Tibial artery (tissue), 4 donors: ENCODE measurements at places on chromosomes 5 and 9.

DNA sequence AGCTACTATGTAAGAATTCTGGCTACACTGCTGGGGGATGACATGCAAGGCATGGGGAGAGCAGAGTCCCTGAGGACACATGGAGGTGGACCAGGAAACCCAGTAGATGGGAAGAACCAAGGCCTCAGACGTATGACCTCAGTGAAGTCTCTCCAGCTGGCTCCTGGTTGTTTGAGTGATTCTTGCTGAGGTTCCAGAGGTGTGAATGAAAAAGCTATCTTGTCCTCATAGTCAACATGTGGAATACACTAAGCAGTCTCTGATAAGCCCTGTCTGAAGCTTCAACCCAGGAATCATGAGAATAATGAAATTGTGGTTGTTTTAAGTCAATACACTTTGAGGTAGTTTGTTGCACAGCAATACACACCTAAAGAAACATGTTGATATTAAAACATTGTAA is 78.0 kb downstream of the GABRA6 start:
- DNase-seq = no peak

GRCh38 chr5:137689306-137689705 is 46.6 kb downstream of the KLHL3 start:
- no peak for DNase-seq

- DNase-seq = no peak
Observed at GRCh38 chr5:132883261-132883834, 9.9 kb downstream of the LEAP2 start.

- DNase-seq = no peak
Observed at GRCh38 chr5:36877667-36878391, 1.3 kb downstream of the NIPBL start.

DNA sequence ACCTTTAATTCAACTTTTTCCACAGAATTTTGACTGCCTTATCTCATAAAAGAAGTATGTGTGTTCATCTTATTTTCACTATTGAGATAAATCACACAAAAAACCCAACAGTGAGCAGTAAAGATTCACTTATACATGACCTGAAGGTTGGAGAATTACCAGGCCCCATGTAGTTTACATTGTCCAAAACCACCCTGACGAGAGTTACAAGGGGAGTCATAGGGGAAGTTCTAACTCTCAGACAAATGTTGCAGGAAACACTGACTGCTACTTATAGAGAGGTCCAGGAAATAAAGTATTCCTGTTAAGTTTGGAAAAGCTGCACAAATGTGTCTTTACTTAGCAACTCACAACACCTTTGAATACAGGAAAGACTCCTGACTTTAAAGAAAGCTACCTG is 14.1 kb downstream of the SPATA9 start:
- no peak for DNase-seq

DNA sequence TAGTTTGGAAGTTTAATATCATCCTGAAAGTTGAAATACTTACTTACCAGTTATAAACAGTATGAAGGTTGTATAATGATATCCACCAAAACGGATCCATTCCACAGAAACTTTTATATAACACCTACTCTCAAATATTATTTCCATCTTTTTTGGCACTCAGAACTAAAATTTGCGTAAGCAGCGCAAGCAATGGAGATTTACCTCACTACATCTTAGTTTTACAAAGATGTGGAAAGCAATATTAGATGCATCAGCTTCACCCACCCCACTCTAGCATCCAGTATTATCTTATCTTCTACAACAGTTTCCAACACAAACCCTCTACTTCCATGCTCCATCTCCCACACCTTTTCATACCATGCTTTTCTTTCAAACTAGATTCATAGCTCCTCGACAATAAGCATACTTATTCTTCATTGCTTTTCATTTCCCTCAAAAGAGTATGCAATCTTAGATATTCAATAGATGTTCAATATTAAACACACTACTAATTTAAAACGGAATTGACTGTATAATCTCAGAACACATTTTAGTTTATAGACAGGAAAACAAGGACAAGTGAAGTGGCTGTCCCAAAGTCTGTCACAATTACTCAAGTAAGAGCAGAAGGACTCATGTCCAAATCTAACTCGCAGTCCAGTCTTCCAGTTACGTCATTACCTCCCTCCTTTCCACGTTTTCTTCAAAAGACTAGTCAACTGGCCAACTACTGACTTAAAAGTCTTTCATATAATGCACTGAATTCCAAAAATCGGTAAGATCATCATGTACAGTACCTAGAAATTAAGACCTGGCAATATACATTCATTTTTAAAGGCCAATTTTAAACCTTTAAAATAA is 2.2 kb downstream of the PPP2CA start:
- no peak for DNase-seq

DNA sequence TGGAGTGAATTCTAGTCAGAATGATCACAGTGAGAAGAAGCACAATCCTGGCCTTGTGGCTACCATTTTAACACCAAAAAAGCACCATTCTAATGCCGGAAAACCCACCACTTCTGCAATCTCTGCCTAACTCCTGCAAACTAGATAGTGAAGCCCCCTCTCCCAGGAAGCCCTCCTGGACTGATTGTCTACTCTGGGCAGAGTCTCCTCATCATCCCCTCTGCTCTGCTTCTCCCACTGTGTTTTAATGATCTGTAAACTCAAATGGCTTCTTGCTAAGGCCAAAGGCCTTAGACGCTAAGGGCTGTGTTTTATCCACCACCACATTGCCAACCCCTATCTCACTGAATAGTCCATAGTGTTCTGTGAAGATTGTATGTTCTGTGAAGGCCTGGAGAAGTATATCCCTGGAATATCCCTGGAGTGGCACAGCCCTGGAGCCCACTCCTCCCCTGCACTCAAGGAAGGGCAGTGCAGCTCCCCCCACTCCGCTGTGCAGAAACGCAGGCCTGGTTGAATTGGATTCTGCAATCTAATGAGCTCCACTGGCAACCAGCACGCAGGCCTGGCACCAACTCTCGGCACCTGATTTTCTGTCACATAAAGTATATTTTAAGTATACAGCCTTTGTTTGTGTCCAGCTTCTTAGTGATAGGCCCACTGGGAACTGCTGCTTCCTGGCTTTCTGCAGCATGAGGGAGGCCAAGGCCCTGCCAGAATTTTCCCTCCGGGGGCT is 126.3 kb downstream of the ATPSCKMT start:
- peak; percentile 42 for DNase-seq

DNA sequence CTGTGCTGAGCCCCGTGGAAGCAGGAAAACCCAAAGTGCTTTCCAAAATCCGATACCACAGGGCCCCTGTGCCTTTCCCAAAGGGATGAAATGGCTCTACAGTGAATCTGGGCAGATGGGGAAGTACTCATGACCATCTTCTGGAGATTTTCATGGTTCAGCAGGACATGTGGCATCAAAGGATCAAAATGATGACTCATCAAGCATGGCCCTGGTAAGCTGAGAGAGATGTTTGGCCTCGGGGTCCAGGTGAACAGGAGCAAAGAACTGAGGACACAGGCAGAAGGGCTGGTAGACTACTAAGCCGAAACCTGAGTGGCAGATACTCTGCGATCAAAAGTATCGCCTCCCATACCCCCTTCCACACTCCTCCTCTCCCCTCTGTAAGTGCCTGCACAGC is 160.0 kb upstream of the EFNA5 start:
- DNase-seq = no peak

DNA sequence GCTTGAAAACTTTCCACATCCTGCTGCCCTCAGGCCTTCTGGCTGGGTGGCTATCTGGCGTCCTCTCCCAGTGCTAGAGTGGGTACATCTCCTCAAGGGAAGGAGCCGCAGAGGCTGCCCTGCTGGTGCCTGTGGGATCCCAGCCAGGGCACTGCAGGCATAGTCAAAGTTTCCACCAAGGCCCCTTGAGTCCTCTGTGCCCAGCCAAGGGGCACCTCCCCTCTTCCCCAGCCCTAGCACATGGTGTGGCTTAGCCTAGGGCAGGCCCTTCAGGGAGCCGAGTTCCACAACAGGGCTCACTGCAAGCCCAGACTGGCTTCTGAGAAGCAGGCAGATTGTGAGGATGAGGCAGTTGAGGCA is 103.2 kb downstream of the RGS3 start:
- DNase-seq = peak; percentile 50

DNA sequence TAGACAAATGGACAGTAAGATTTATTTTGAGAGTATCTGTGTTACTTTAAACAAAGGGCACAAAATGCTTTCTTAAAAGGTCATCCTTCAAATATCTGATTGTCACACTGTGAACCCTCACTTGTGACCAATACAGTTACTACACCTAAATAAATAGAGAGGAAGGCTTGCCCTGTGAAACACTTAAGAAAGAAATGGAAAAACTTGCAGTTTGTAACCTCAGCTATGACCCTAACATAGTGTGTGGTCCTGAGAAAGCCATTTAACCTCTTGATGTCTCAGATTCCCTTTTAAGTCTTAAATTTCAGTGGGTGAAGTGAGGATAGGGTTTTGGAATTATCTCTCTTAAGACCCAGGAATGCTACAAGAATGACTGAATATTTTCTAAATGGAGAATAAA is 126.7 kb upstream of the SLC27A6 start:
- DNase-seq = no peak

DNA sequence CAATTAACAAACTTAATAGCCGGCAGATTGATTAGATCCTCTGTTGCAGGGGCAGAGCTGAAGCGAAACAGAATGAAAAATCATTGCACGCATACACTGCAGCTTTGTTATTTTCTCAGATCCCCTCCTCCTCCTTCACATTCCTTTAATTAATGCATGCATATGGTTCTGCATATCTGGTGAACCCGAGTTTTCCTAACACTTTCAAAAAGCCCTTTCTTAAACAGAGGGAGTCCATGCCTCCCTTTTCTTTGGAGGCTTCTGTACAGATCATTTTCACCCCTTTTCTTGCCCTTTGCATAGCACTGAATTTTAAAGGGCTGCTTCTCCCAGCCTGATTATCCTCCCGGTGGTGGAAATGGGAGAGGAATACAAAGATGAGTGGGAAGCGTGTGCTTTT is 136.6 kb upstream of the TBCA start:
- DNase-seq = no peak

GRCh38 chr5:173196133-173196952 is 38.7 kb downstream of the NKX2-5 start:
- no peak for DNase-seq

DNA sequence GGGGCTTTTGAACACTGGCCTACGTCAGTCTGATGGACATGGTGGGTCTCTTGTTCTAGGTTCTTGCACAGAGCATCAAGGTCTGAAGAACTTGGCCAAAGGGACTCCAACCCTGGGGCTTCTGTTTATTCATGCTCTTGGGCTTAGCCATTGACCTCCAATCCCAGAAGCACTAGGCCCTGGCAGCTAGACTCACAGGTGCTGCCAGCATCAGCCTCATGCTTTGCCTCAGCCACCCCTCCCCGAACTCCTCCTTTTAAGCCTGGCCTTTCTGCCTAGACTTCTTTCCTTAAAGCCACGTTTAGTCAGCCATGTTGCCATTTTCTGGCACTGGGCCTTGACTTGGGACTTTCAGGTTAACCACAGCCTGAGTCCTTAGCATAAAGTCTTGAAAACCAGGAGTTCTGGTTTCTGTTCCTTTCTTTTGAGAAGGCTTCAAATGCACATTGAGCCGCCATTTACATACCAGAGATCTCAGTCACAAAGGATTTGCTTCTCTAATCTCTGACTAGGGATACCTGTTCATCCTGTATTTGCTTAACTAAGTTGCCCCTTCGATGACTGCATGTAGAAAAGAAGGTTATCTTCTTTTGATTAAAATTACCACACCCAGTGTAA is 54.7 kb downstream of the ANGPTL2 start:
- DNase-seq = no peak

- no peak for DNase-seq
Observed at GRCh38 chr5:66209794-66210193, 65.7 kb downstream of the SREK1 start.

- DNase-seq = no peak
Observed at GRCh38 chr5:154437281-154437965, 8.4 kb upstream of the SAP30L start.

- no peak for DNase-seq
Observed at GRCh38 chr5:142670804-142671203, 15.1 kb downstream of the FGF1 start.

GRCh38 chr5:126354012-126354857 is 69.0 kb upstream of the GRAMD2B start:
- no peak for DNase-seq

GRCh38 chr9:99231711-99232110 is 9.6 kb downstream of the SEC61B start:
- DNase-seq = no peak

DNA sequence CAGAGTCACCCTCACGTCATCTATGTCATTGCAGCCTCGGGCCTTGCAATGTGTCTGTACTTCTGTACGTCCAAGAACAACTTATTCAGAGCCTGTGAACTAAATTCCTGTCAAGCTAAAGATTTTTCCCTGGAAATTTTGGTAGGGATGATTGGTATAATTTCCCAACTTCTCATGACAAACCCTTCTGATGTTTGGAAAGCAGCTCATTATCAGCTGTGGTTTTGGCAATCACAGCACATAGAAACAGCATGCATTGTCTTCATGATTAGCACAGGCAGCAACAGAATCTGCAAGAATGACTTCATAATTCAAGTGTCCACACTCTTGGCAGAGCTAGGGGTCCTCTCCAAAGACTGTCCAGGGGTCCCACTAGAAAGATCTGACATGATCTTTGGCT is 49.5 kb downstream of the APBA1 start:
- no peak for DNase-seq

DNA sequence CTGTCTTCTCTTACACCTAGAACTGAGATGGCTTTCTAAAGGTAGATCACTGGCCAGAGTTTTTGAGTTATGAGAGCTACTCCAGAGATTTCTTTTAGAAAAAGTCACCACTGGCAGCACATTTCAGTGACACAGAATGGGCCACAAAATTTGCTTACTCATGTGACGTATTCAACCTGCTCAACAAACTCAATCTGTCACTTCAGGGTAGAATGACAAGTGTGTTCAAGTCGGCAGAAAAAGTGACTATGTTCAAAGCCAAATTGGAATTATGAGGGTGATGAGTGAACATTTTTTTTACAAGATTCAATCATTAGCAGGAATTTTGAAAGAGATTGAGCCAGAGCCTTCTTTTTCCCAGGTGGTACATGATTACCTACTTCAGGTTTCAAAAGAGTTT is 46.5 kb downstream of the TAF11L14 start:
- no peak for DNase-seq

GRCh38 chr9:132059361-132059760 is 20.3 kb downstream of the MED27 start:
- DNase-seq = no peak

DNA sequence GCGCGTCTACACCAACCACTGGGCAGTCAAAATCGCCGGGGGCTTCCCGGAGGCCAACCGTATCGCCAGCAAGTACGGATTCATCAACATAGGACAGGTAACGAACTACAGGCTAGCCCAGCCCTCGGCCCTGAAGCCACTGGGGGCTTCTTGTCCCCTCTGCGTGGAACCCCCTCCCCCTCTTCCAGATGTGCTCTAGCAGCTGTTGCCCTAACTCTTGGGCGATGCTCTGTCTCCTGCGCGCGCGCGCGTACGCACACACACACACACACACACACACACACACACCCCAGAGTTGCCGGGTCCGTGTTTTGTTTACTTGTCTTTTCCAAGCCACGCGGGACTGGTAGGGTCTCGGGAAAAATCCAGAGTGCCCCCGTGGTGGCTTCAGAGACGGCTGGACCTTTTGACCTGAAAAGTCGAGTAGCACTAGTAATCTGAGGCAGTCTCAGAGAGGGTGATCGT is 836 bp downstream of the PCSK5 start:
- peak; percentile 73 for DNase-seq
